ENCODE measurements at places on chromosomes 2 and 18.

GRCh38 chr2:217219164-217219520 lies 359.3 kb upstream of the TNP1 start:
- no peak for DNase-seq

DNA sequence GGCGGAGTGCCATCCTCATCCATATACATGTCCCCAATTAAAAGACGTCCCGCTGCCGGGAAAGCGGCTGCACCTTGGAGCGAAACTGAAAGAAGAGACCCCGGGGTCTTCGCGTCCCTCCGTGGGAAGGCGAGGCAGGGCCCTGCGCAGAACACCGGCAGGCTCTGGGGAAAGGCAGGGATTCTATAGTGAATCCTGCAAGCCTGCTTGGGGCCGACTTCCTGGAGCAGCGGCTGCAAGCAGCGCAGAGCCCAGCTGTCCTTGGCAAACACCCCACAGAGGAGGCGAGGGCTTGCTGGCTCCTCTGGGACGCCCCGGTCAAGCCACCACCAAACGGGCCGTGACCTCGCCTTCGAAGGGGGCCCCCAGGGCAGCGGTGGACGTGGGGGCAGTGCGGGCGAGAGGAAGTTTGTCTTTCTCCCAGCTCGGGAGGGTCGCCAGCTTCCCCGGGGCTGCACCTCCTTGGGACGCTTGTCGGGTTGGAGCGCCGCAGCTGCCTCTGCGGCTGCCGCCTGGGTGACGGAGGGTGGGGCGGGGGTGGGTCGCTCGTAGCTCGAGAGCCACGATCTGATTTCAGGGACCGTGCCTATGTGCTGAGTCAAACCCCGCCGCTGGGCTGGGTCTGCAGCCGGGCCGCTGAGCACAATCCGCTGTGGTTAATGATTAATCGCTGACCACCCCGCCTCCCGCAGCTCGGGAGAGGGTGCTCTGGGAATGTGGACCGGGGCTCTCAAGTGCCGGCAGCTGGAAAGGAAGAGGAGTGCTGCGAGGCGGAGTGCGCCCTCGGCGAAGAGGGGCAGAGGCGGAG lies 486 bp upstream of the GPR39 start:
- no peak for DNase-seq

- no peak for DNase-seq
Measured at GRCh38 chr2:144154205-144154604, 365.7 kb downstream of the ZEB2 start.

GRCh38 chr2:117835990-117836760 lies 21.7 kb downstream of the DDX18 start:
- peak; percentile 49 for DNase-seq

GRCh38 chr18:66734451-66734850 lies 130.6 kb upstream of the CDH19 start:
- no peak for DNase-seq

DNA sequence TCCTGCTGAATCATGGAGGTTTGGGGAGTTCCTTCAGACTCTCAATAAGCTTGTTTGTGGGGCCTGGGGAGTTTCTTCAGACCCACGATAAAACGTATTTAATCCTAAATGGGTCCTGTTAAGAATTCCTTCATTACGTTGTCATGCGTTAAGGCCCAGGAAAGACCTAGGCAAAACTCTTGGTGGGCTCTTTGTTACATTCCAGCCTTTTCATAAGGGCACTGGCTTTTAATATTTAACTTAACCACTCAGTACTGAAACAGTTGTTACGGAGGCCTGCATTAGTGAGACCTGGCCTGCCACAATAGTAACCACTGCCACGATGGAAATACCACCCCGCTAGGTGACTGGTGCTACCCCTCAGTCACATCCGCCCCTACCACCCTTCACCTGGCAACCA lies 17.5 kb upstream of the BIN1 start:
- no peak for DNase-seq

GRCh38 chr2:234898534-234899053 lies 53.2 kb upstream of the SH3BP4 start:
- no peak for DNase-seq

DNA sequence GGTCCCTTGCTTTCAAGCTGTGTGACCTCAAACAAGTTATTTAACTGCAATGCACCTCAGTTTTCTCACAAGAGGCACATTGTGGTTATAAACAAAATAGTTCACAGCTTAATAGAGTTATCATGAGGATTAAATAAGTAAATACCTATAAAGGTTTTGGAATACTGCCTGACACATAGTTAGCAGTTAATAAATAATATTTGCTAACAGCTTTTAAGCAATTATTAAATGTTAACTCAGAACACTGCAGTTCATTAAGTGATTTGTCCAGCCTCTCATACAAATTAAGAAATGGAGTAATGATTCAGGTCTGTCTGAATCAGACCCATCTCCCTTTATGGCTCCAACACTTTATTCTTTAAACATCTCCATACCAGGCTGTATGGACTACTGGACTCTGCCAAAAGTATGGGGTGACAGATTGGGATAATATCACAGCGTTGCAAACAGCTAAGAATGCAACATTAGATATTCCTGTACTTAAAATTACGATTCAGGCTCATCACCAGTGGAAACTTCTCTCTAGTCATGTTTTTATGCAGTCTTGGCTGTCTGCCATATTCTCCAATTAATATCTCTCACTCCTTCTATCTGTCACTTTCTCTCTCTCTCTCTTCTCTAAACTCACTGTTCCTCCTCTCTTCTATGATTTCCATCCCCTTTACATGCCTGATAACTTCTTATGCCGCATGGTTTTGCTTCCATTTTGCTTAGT lies 370.6 kb upstream of the UBE2E3 start:
- DNase-seq, result no peak

DNA sequence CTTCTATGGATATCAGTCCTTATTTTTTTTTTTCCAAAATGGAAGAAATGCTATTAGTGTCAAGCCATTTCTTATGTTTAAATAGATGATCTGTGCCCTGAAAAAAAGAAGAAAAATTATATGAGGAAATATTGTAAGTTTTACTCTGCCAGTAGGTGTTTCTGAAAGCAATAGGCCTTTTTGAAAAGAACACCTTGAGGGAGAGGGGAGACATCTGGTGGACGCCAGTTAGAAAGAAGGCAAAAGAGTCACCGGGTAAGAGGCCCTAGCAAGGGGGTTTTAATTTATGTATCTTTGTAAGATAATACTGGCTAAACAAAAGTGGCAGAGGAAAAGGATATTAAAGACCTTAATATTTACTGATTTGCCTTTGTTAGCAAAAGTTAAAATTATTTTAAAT lies 56.1 kb downstream of the DYNAP start:
- DNase-seq, result no peak

- no peak for DNase-seq
Measured at GRCh38 chr2:47003641-47004427, 88.2 kb upstream of the MCFD2 start.

- peak; percentile 48 for DNase-seq
Measured at GRCh38 chr18:63098018-63098981, 221.3 kb downstream of the BCL2 start.

DNA sequence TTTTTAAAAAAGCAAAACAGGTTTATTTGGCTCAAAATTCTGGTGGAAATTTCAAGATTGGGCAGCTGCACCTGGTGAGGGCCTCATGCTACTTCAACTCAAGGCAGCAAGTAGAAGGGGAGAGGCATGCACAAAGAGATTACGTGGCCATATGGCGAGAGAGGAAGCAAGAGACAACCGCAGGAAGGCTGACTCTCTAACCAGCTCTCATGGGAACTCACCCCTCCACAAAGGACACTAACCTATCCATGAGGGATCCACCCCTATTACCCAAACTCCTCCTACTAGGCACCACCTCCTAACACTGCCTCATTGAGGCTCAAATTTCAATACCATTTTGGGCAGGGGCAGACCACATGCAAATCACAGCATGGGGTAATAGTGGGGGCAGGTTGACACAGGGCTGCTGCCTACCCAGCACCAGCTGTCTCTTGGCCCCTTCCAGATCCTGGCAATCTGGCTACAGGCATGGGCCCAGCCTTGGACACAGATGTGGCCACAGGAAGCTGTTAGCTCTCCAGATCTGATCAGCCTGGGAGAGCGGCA lies 2.0 kb upstream of the CAPN10 start:
- no peak for DNase-seq

All from natural killer cell (primary cell).